ENCODE measurements at places on chromosomes 4 and X. TPM values are rescaled to one million over a fixed set of nuclear protein-coding genes. Genes with fewer than 3 reads are reported as not detected.

CYTL1 gene
- 1.7 TPM for total RNA-seq

DNAAF6 gene
- not detected for total RNA-seq

TMEM156 gene
- total RNA-seq: not detected

ART3 gene
- 0.74 TPM for total RNA-seq

RADX gene
- 1.6 TPM for total RNA-seq

GRCh38 chrX:36199928-36200327 is 280.4 kb downstream of the CFAP47 start:
- no peak for DNase-seq

DNA sequence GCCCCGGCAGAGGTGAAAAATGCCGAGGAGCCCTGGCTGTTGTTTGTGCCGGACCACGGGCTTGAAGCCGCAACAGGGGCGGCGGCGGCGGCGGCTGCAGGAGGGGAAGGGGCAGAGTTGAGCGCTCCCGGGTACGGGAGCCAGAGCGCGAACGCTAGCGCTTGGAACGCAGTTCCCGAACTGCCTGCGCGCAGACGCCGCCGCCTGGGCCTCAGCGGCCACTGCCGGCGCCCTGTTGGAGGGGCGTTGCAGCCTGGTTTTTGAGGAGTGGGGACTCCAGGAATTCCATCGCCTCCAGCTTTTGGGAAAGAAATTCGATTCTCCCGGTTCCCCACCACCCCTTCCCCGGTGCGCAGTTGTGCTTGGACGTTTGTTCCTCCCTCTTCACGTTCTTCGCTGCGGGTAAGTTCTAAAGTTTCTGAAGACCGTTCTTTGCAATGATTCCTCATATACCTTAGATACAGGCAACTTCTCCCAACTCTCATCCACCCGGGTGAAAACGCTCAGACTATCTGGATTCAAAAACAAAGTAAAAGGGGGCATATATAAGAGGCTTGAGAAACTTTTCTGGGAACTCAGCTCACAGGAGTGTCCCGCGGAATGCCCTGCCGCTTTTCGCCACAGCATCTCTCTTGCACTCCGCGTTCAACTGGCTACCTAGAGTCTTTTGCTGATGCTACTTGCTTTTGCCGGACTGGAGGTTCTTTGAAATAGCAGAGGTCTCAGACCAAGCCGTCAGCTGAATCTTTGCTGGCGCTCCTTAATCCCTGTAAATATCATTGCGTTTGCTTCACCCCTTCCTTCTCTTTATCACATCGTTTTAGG is 1.0 kb downstream of the FAT4 start:
- DNase-seq: peak; percentile 57

DNA sequence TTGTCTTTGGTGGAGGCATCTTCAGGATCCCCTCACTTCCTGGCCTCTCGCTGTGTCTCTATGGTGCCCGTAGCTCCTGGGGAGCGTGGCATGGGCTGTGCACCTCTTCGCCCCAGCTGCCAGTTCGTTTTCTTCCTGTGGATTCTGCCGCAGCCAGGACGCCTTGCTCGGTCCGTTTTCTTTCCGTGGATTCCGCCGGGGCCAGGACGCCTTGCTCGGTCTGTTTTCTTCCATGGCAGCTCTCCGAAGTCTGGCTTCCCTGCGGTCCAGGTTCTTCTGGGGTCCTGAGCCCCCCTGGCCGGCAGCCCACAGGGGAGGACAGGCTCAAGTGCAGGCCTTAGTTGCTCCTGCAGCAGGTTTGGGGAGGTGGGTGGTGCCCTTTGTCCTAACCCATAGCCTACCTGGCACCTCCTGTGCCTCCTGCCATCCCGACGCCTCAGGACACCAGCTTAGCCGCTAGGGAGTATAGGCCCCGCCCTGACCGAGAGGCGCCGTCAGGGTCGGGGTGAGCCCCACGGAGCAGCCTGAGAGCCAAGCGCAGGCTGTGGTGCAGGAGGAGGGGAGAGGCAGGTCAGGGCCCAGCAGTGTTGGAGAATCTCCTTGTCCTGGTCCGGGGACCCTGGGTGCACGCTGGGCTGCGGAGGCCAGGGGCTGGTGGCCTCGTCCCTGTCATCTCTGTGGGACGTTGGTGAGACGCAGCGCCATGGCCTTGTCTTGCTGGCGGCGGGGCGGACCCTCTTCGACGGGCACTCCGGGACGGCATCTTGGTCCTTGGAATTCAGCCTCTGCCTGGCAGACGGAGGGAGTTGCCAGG is 27.1 kb downstream of the UVSSA start:
- DNase-seq: no peak

DNA sequence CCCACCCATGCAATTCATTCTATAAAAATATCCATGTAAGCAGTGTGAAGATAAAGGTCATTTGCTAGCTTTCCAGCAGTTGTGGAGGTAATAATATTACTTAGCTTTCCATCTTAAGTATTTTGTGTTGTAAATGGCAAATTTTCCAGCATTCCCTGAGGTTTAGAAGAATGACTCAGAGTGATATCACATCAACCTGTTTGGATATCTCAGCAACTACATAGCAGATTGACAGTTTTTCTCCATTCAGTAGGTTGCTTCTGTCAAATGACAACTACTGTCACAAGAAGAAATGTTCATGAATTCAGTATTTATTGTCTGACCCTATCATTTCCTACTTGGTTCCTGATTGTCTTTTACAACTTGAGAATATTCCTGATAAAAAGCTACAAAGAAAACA is 434.9 kb upstream of the GALNTL6 start:
- no peak for DNase-seq

DNA sequence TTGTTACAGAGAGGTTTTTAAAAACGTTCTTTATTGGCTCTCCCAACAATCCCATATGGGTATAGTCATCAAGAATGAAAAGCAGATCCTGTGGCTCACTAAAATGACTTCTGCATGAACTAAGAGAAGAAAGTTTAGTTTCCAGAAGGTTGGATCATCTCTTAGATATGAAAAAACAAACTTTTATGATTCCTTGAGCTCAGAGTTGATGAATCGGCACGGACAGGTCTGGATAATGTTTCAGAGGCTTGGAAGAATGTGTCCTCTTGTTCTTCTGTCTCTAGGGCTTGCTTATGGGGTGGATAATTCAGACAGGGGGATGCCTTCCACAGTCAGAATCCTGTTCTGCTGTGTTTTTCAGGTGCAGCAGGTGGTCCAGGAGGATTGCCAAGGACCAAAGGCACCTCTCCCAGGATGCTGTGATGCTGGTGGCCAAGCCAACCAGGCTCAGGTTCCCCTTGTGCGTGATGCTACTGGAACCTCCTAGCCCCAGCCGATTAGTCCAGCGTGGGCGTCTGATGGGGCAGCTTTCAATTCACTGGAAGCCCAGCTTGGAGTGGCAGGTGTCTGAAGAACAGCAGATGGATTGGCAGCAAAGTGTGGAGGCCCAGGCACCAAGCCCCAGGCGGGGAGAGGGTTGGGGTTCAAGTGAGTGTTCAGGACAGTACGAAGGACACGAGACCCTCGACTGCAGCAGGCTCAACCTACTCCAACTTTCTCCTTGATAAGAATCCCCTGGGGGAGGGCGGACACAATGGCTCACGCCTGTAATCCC is 30.3 kb downstream of the CCKAR start:
- no peak for DNase-seq

DNA sequence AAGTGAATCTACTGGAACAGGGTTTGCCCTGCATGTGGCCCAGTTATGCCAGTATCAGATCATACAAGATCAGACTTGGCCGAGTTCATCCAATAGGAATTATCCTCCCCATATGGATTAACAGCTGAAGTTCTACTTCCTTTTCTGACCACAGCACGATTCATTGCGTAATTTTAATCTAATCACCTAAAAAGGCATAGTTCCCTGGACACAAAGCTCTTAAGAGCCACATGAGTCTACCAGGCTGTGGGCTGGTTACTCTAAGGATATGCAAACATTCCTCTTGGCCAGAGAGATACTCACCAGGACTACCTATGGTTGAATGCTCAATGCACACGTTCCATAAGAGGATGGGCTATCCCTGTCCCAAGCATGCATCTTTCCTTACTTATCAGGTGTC is 46.9 kb downstream of the CHST7 start:
- DNase-seq: no peak

GRCh38 chrX:30735839-30736238 is 82.6 kb downstream of the GK start:
- DNase-seq: peak; percentile 53

DNA sequence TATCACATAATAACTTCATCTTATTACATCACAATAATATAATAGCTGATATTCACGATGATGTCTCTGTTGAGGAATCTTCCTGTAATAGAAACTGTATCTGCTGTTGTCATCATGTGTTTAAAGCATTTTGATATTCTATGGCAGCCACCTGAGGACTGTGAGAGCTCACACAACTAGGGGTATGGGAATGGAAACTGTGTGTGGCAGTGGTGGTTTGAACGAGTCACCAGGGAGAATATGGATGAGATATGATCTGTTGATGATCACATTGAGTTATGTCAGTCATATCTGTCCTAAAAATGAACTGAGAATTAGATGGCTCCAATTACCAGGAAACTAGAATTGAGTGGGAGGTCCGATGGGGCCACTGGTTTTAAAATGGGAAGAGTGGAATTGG is 169.6 kb downstream of the MID1IP1 start:
- no peak for DNase-seq

- DNase-seq: peak; percentile 92
Observed at GRCh38 chrX:129843459-129844306, at the start of gene ZDHHC9. TSS of gene ZDHHC9 (minus strand) at chrX:129843886. CDS start at chrX:129841945, 1,941 bp downstream.

DNA sequence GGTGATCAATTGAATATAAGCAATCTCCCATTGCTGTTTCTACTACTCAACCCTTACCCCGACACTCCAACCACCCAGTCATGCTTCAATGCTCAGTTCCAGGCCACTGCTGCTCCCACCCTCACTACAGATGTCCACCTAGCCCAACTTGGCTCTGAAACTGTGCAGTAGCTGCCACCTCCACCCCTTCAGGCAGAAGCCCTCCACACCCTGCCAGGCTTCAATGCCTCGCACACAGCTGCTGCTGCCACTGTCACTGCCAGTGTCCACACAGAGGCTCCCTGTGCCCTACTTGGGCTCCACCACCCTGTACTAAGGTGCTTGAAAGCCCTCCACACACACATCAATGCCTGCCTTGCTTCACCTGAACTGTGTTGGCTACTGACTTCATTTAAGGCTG is 34.6 kb downstream of the LAMTOR3 start:
- DNase-seq: no peak

DNA sequence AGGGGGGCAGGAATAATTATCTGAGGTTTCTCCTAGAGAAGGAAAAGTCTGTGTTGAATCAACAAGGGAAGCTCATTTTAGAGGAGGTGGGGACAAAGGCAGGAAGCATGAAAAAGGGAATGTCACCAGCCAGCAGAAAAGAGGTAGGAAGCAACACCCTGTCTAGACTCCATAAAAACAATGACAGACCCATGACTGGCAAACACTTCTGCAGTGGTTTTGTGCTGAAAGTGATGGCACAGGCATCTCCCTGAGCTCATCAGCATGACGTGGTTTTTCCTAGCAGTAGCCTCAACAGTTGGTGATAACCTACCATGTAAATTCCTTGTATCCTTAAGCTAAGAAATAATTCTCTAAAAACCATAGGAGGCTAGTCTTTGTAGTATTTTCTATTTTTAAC is 110.7 kb upstream of the GALNT7 start:
- no peak for DNase-seq

DNA sequence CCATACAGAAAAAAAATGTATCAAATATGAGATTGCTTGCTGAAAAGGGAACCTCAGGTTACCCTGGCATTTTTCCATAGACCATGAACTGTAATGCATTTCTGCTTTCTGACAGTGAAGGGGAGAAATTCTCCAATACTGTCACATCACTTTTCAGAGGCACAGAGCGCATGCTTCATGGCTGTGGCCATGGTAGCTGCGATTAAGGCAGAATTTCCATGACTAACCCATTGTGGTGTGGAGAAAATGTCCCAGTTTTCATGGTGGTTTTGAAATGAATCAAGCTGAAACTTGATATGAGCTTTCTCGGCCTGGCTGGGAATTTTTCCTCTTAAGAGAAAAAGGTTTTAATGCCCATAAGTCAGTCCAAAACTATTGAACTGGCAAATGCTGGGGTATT is 39.5 kb upstream of the MAP3K15 start:
- no peak for DNase-seq

- no peak for DNase-seq
Observed at GRCh38 chr4:40300371-40301162, 34.6 kb upstream of the CHRNA9 start.

- no peak for DNase-seq
Observed at GRCh38 chrX:69142788-69143469, 22.3 kb downstream of the PJA1 start.

Data from H9 (cell line).